ENCODE measurements at places on chromosomes 11 and 22.

- no peak for DNase-seq
Measured at GRCh38 chr22:21709688-21710087, 25.9 kb downstream of the YPEL1 start.

DNA sequence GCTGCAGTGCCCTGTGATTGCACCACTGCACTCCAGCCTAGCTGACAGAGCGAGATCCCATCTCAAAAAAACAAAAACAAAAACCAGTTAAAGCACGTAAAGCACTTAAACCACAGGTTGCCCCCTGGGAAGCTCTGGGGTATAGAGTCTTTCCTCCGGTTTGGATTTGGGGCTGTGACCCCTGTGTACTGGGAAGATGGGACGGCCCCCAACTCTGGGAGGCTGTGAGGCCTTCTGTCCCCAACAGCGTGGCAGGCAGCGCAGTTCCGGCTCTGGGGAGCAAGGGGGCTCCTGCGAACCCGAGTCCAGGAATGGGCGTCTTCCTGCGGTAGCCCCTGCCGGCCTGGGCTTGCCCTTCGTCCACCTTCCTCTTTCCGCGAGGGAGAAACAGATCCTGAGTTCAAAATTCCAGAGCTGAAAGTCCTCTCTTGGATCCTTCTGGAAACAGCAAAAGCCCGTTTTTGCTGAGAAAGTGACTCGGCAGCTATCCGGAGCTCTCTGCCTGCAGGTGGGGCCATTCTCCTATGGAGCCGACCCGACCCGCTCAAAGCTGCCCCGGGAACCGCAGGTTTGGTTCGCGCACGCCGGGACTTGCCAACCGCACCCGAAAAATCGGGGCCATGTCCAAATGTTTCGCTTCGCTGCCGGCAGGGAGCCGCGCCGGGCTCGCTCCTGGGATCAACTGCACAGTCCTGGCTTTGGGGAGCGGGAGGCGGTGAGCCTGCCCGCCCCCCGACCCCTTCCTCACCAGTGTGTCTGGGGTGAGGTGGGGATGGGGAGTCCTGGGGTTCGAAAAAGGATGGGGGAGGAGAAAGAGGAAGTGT, 36.3 kb upstream of the POLA2 start:
- DNase-seq: peak; percentile 45

DNA sequence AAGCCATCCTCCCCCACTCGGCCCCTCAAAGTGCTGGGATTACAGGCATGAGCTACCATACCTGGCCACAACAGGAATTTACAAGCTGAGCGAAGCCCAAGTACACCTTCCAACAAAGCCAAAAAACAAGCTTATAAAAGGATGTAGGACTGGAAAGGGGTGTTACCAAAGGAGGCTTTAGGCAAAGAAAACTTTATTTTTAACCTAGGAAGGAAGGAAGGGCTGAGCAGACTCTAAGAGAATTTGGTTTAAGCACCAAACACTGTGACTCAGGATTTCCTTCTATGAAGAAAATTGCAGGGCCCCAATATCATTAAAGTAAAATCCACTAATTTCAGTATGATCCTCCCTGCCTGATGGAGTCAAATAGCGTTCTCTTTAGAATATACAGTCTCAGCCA, 12.1 kb downstream of the DENND5A start:
- no peak for DNase-seq

DNA sequence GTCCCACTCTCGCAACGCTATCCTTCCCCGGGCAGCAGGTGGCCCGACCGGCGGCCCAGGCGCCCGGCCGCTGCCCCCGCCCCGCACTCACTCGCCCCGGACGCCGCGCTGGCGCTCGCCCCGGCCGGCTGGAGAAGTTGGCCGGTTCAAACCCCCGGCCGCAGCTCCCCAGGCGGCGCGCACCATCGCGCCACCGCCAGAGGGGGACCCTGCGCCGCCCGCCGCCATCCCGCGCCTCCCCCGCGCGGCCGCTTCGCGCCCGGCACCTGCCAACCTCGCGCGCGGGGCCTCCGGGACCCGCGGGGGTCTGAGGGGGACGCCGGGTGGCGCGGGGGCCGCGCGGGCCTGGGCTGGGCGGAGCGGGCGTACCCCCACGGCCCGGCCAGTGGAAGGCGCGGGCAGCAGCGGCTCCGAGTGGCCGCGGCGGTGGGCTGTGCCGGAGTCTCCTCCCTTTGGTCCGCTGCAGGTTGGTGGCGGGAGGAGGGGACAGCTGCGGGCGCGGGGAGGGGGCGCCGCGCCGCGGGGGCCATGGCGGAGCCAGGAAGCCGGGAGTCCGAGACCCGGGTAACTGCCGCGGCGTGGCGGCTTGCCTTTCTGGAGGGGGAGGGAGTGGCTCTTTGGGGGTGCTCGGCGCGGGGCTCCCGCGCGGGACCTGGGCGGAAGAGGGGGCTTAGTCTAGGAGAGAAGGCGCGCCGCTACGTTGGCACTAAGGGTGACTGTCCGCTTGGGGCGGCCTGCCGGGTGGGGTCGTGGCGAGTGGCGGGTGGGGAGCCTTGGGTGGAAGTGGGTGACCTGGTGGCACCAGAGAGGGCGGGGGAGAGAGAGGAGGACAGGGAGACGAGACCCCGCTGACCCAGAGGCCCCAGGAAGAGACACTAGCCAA, at the start of the genes MPST and TST:
Gene MPST (plus strand): TSS at position 434 of the 883 bp plus-strand sequence. CDS start 95 bp downstream, at position 529.
Gene TST (minus strand): TSS at position 139 of the 883 bp plus-strand sequence. CDS start 715 bp downstream, outside the sequence.
- peak; percentile 58 for DNase-seq

GRCh38 chr11:46413760-46414465, 22.3 kb upstream of the CHRM4 start:
- no peak for DNase-seq

- peak; percentile 79 for DNase-seq
Measured at GRCh38 chr22:39534591-39535356, 2.2 kb upstream of the RPS19BP1 start.

- no peak for DNase-seq
Measured at GRCh38 chr11:65448418-65449105, 26.0 kb downstream of the NEAT1 start.

DNA sequence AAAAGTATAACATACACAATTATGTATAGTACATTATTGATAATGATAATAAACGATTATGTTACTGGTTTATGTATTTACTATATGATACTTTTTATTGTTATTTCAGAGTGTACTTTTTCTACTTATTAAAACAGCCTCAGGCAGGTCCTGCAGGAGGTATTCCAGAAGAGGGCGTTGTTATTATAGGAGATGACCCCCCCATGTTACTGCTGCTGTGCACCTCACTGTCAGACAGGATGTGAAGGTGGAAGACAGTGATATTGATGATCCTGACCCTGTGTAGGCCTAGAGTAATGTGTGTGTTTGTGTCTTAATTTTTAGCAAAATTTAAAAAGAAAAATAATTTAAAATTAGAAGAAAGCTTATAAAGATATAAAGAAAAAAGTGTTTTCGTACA, 57.6 kb downstream of the REXO2 start:
- no peak for DNase-seq

DNA sequence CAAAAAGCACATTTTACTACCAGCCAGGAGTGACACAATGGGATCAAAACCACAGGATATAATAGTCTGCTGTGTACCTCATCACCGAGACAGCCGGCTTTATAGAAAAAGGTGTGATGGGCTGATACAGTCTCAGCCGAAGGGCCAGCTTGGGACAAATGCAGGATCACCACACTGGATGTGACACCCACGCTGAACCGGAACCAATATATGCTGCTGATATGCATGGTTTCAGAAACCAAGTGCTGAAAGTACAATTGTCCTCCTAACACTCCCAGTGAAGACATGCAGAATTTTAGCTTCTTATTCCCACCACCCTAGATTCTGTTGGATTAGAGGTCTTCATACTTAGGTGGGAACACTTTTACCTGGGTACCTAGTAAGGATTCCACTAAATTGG, 97.0 kb upstream of the LDLRAD3 start:
- DNase-seq: no peak

GRCh38 chr11:1504138-1504537, 17.6 kb upstream of the MOB2 start:
- DNase-seq: no peak

- no peak for DNase-seq
Measured at GRCh38 chr22:24510637-24511625, 15.8 kb downstream of the UPB1 start.

- DNase-seq: no peak
Measured at GRCh38 chr11:127866109-127866508, 721.2 kb downstream of the ETS1 start.

DNA sequence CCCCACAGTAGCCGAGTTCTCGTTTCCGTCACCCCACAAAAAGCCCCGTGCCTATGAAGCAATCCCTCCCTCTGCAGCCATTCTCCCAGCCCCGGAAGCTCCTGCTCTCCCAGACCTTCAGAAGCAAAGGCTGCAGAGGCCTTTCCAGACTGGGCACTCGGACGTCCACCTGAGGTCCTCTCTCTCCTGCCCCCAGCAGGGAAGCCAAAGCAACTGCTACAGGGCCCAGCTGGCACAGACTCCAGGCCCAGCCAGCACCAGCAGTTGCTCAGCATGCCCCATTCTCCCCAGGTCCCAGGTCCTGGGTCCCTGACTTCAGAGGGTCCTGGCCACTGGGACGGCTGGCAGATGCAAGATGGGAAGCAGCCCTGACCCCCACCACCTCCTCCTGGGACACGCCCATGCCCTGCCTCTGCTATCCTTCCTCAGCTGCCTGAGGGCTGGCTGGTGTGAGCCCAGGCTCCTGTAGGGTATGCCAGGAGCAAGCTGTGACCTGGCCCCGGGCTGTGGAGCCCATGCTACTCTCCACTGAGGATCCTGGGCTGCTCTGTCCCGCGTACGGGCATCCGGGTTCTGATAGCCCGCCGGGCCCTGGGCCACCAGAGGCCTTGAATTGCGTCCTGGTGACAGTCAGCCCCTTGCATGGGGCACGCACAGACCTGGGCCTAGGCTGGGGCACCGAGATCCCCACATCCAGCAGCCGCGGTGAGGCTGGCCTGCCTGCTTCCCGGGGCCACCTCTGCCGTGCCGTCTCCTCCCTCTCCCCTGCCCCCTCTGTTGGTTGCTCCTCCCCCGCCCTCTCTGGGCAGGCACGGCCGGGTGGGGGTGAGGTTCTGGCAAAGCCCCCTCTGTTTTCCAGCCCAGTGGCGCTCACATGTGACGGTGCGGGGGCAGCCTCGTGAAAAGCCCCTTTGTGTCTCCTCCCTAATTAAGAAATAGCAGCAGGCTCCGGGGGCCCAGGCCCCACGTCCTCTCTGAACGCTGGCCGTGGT, 1310.3 kb downstream of the BRD1 start:
- DNase-seq: no peak

- DNase-seq: no peak
Measured at GRCh38 chr11:125062931-125063428, at the start of gene SLC37A2. SLC37A2 (plus strand) TSS chr11:125063305; CDS start chr11:125063368, 63 bp downstream.

GRCh38 chr11:57675176-57675941, 7.4 kb downstream of the ZDHHC5 start:
- DNase-seq: no peak

DNA sequence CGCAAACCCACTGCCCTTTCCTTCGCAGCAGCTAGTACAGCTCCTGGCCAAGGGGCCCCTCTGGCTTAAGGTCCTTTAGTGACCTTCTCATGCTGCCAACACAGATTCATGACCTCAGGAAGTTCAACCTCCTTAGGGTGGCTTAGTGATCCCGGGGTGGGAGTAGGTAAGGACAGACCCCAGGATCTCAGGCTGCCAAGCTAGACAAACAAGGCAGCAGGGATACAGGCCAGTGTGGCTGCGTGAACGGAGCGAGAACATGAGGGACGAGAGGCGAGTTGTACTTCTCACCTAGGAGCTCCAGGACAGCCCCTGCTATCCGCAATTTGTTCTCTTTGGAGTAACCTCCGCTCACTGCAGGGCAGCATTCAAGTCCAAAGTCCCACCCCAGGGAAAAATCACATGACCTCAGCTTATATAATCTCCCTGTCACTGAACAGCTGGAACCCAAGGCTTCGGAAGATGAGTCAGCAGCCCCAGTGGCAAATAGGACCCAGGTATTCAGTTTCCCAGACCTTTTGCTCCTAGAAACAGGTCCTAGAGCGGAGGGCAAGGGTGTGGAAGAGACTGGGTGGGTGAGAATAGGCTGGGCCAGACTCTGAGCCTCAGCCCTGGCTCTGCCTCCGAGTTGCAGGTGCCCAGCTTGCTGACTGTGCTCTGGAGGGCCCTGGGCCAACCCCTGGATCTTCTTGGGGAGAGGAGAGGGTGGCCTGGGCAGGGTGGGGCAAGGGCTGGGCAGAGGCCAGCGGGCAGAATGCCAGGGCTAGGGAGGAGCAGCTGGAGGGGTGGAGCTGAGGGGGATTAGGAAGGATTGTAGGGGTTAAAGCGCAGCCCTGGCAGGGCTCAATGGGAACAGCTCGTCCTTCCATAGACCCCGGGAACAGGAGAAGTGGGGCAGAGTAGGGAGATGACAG, 13.1 kb downstream of the USP2 start:
- DNase-seq: peak; percentile 97

- peak; percentile 50 for DNase-seq
Measured at GRCh38 chr11:115928811-115929210, 424.6 kb upstream of the CADM1 start.

GRCh38 chr11:30147293-30147692, 83.5 kb upstream of the FSHB start:
- no peak for DNase-seq

DNA sequence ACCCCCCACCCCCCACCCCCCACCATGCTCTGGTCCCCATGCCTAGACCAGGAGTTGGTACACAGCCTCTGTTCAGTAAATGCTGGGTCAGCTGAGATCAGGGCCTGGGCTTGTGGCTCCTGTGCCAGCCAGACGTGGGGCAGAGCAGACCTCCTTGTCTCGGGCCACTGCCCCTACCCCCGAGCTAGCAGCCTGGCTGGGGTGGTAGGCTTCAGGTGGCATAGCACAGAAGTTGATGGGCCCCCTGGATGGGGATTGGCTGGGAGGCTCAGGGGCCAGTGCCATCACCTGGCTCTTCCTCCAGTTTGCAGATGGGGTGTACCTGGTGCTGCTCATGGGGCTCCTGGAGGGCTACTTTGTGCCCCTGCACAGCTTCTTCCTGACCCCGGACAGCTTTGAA, 139.9 kb downstream of the PARVA start:
- DNase-seq: no peak

- no peak for DNase-seq
Measured at GRCh38 chr11:113647856-113648255, 58.3 kb downstream of the TMPRSS5 start.

GRCh38 chr11:66595245-66595904, 2.4 kb downstream of the CCS start:
- no peak for DNase-seq

DNA sequence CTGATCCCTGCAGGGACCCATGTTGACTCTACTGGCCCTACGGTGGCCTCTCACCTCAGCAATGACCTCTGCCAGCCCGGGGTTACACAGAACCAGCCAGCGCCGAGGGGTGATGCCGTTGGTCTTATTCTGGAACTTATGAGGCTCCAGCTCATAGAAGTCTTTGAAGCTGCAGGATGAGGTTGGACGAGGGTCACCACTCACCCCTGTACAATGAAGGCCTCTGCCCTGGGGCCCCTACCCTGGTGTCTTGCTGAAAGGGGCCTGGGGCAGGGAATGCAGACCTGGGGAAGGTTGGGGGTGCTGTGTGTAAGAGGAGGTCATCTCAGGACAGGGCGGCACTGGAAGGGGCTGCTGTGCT, 6.8 kb downstream of the PYGM start:
- DNase-seq: no peak

- DNase-seq: no peak
Measured at GRCh38 chr11:34068111-34068510, 16.6 kb downstream of the CAPRIN1 start.
